ENCODE measurements at places on chromosomes 1 and 21.

DNA sequence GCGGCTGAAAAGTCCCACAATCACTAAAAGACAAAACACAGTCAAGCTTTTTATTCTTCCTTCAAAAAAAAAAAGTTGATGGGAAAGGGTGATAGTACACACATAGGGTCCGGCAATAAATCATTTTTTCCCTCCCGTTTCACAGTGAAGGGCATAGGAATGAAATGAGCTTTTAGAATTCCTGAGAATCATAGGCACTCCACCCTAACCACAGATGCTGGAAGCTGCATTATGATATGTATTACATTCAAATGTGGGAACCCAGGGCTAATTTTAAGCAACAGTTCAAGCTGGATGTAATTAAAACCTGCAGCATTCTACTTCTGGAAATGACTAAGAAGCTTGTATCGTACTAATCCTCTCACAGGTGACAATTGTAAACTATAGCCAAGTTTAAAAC lies 75.7 kb upstream of the KCNJ15 start:
- DNase-seq = peak; percentile 20

DNA sequence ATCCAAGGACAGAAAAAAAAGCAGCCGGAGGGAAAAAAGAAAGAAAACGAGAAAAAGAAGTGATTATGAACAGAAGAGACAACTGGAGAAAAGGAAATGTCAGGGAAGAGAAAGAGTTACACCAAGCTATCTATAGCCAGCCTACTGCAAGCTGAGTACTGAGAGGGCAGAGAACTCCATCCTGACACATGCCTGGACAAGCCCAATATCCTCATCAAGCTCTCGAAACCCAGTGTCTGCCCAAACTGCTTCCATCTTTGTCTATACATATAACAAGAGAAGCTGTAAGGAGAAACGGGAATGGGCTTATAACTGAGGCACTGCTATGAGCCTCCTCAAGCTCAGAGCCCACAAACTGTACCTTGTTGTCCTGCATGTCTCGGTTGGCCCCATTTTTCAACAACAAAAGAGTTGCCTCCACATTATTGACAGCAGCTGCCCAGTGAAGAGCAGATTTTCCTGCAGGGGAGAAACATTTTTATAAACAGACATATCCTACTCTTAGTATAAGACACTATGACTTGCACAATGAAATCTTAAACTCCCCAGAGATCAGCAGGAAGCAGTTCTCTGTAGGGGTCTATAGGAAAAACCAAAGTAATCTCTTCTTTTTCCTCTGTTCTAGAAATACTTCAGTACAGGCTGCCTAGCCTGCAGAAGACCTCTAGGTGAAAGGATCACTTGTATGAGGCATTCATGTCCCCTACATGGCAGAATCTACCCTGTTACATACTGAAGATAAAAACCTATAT lies 21.2 kb upstream of the ADAM30 start:
- DNase-seq = no peak

- no peak for DNase-seq
These were observed 16.4 kb downstream of the KCNA10 start for GRCh38 chr1:110502402-110503151.

- no peak for DNase-seq
These were observed at the start of gene FCGR3A for GRCh38 chr1:161549652-161550051. Gene FCGR3A, minus strand, starts transcription at chr1:161549818. Its CDS starts 82 bp downstream, at chr1:161549736.

- no peak for DNase-seq
These were observed 10.2 kb downstream of the YBX1 start for GRCh38 chr1:42692461-42692860.

- peak; percentile 85 for DNase-seq
These were observed 369.6 kb upstream of the ADGRL2 start for GRCh38 chr1:81430955-81431623.

DNA sequence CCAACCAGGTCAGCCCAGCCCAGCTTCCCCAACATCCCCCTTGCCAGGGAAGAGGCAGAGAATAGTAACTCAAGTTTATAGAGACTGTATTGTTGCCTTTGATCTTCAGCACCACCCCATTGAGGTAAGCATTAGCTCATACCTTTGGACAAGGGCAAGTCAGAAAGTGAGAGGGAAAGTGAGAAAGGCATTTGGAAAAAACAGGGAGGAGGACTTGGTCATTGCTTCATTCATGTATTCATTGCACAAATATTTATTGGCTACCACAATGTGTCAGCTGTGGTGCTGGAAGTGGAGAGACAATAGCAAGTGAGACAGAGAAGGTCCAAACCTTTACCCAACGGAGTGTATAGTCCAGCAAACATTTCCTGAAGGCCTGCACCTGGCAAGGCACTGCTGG lies 561.2 kb downstream of the KIF26B start:
- peak; percentile 83 for DNase-seq

- DNase-seq = no peak
These were observed 31.7 kb upstream of the RC3H1 start for GRCh38 chr1:174053826-174054225.

DNA sequence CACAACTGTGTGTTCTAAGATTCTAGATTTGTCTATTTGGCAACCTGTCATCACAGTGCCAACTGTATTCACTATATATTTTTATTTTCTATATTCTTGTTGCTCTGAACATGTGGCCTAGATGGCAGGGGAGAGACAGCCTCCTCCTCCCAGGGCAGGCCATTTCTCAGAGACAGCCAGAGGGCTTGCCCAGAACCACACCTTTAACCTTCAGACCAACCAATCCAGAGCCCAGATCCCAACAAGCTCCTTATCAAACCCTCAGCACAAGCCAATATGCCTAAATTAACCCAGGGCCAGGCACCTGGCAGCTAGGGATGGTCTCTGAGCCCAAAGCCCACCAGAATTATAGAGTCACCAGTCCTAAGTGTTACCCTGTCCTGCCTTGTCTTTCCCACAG lies 19.3 kb downstream of the TRIM11 start:
- no peak for DNase-seq

DNA sequence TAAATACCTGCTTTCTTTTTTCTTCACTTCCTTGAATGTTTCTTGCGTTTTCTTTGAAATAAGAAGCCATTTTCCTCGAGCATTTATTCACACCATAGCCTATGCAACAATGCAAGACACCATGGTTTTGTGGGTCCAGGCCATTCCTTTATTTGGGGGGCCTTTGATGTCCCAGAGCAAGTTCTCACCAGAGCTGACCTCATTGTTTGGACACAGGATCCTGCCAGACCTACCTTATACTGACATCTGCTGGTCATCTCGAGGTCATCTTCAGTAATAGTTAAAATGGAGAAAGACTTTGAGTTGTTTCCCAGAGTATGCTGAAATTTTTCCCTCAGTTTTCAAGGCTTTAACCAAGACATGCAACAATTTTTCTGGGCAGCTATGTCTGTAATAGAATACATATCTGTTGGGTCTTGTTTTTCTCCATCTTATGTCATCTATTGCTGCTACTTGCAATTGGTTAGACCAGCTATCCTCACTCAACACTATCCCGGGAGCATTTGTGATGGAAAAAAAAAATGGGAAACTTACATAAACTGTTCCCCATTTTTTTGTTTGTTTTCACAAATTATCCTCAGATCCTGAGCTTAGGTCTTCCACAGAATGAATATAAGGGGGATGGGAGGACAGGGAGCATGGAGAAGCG lies 34.0 kb upstream of the BACE2 start:
- DNase-seq = peak; percentile 48

DNA sequence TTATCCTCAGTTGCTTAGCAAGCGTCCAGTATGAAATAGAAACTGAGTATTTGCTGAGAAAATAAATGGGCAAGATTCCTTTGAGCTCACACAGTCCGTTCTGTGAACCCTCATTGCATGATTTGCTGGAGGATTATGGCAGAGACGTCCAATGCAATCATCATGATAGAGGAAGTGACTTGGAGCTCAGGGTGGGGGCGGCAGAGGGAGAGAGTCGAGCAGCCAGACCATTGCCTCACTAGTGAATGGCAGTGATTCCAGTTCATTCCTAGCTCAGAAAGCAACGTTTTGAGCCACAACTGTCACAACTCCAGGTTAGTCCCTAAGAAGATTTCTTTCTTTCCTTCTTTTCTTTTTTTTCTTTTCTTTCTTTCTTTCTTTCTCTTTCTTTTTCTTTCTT lies 27.5 kb upstream of the COL9A2 start:
- peak; percentile 28 for DNase-seq

DNA sequence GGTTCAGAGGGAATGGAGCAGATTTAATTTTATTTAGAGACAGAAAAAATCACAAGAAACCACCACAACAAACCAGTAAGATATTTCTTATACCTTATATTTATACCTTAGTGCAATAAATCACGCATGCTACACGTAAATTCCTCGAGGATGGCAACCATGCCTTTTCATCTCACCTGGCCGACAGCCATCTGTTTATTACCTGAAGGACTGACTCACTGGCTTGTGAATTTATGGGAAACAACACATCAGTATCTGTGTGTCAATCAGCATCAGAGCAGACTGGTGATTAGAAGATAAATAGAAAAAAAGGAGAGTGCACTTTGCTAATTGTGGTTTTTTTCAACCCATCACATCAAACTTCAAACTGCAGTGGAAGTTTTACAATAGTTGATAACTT lies 58.4 kb downstream of the S1PR1 start:
- DNase-seq = no peak

DNA sequence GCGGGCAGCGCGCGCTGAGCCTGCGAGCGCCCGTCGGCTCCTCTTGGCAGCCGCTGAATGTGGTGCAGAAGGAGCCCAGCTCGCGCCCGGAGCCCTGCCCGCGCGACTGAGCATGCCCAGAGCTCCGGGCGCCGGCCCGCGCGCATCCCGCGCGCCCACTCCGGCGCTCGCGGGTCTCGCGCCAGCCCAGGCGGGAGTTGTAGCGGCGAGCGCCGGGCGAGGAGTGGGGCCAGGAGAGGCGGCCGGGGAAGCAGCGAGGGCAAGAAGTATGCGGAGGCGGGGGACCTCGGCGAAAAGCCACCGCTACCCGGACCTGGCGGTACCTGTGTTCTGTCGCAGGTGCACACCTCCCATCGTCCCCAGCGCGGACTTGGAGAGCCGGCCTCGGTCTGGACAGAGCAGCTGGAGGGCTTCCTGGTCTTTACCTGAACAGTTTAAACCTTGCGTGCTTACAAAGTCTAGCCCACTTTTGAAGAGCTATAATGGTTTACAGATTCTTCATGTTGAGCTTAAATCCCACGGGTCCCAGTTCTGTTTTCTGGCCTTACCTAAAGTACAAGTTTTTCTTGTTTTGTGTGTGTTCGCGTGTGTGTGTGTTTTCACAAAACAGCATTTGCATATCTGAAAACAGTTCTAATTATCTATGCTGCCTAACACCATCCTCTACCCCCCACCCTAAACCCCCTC lies at the start of gene DDAH1:
Gene DDAH1 (minus strand): TSS at position 61 of the 687 bp plus-strand sequence. CDS start 114 bp downstream, outside the sequence.
- DNase-seq = peak; percentile 91

DNA sequence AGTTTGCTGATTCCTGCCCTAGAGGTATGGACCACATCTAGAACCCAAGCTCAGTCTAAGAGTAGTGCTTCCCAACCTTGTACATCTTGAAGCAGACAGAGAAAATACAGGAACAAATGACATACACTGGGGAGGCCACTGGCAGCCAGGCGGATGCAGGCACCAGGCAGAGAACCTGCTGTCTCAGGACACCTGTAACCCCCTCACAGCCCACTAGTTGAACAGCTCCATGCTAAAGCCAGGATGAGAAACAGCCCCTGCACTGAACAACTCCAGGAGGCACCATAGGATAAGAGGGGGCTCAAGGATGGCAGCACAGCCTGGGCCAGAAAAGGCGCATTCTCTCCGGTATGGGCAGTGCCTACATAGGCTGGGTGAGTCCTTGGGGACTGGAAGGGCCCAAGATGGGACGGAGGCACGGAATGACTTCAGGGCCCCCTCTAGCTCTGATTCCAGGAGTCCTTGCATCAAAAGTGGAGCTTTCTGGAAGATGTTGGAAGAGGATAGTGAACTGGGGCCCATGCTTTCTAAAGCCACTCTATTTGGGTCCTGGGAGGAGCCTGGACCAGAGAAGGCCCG lies 16.0 kb downstream of the MEF2D start:
- DNase-seq = no peak

DNA sequence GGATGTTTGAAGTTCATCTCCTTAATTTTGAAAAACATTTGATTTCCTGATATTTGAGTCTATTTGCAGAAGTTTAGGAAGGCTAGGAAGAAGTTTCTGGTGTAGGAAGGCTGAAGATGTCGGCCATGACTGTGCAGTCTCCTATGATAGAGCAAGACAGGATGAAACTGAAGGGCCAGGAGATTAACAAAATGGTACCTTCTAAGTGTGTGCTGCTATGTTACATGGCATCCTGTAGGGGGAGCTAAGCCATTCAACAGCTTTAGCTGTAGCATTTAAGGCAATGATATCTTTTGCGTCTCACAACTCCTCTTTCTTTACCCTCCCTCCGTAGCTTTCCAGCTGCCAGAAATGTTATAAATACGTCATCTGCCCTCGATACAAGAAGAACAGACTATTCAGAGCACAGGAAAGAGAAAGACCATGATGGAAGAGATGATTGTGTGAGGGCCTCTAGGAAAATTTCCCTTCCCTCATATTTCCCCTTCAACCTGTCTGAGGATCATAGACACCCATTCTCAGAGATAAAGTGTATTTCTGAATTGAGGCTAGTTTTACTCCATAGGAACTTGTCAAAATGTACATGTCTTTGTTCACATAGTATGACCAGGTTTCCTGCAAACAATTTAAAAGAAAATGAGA lies 61.1 kb downstream of the XCL1 start:
- no peak for DNase-seq

DNA sequence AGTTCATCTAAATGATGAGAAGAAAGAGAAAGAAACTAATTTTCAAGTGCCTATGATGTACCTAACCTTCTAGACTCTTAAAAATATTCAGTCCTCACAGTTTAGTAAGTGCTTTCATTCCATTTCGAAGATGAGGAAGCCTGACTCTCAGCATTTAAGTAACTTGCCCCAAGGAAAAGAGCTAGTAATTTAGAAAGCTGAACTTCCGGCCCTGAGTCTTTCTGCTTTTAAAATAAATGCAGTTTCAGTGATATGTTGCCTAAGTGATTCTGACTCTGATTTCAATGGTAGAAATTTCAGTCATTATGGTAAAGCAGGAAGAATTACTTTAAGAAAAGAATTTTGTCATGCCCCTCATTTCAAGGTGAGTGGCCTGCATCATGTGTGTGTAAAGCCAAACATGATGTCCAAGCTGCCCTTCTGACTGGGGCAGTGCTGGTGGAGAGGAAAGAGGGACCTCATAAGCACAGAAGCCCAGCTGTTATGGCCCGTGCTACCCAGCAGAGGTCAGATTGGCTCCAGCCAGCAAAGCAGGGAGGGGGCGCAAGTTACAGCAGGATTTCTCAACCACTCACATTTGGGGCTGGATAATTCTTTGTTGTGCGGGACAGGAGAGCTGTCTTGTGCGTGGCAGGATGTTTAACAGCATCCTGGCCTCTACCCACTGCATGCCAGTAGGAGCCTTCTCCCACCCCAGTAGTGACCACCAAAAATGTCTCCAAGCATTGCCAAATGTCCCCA lies 10.7 kb downstream of the ATP1A4 start:
- DNase-seq = peak; percentile 67

DNA sequence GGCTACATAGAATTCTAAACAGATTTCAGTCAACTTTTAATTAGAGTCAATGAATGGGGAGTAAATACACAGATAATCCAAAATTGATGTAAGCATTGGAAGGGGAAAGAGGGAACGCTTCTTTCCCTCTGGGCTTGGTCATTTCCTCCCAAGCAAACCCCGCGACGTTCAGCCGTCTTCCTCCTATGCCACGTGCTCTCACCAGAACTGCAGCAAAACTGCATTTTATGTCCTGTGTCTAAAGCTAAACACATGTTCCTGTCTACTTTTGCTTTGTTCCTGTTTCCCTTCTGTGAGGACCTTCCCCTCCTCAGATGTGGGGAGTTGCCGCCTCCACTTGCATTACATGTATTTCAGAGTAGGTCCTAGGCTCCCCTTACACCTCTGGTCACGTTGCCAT lies 27.2 kb downstream of the UTP25 start:
- no peak for DNase-seq

GRCh38 chr1:116375887-116376728 lies 3.1 kb downstream of the ATP1A1 start:
- DNase-seq = peak; percentile 78

GRCh38 chr1:53183095-53183990 lies 13.3 kb upstream of the CPT2 start:
- no peak for DNase-seq
